Stimulated activated CD8-positive, alpha-beta memory T cell treated with anti-CD3 and anti-CD28 coated beads, Interleukin-2, amount 100 ng/mL, for 48 hours (primary cell): ENCODE measurements at places on chromosomes 5 and 9.

DNA sequence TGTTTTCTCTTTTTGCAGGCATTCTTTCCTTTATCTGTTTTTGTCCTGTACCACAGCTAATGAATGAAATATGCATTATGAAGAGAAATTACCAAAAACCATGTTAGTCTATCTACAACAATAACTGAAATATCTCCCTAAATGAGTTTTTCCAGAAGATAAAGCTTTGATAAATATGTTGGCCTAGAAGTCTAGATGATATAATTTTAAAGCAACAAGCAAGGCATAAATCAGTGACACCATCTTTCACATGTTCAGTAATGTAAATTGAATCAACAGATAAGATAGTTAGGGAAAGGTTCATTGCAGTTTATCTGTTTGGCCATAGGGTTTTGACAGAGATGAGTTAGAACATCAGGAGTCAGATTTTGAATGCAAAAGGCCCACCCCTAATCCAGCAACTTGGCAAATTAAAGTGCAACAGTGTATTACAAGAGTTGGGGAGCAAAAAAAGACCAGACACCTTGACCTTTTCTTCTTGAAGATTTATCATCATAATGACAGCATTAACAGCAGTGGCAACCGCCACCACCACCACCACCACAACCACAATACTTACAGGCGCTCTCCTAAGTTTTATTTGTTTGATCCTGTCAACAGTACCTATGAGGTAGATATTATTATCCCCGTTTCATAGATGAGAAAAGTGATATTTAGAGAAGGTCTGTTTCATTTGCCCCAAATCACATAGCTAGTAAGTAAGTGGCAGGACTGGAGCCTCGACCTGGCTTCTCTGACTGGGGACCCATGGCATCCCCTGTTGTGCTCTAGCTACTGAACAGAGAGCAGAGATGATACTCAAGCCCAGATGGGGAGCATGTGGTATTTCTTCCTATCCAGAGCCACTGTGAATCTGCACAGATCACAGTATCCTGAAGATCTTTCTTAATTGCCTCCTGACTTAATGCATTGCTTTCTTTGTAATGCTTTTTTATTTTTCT, 122.8 kb upstream of the DHFR start:
- DNase-seq: no peak

DNA sequence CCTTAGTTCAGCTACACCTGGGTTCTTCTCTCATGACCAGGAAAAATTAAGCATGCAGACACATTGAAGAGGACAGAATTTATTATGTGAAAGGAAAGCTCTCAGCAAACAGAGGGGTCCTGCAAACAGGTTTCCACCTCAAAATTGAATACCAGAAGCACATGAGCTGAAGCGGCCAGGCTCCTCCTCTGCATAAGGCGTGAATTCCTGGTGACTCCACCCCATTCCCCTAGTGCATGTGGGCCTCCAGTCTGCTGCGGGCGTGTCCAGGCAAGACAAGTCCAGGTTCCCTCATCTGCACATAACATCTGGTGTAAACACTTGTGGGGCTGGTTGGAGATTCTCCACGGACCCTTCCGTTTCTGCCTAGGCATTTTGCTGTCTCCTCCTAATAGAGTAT, 1156.4 kb downstream of the FOXD4L5 start:
- no peak for DNase-seq

GRCh38 chr9:121743441-121744001, 92.1 kb downstream of the DAB2IP start:
- no peak for DNase-seq

- no peak for DNase-seq
Observed at GRCh38 chr5:148913985-148914431, 87.6 kb downstream of the ADRB2 start.

- DNase-seq: no peak
Observed at GRCh38 chr5:16687898-16688297, 71.1 kb upstream of the RETREG1 start.

DNA sequence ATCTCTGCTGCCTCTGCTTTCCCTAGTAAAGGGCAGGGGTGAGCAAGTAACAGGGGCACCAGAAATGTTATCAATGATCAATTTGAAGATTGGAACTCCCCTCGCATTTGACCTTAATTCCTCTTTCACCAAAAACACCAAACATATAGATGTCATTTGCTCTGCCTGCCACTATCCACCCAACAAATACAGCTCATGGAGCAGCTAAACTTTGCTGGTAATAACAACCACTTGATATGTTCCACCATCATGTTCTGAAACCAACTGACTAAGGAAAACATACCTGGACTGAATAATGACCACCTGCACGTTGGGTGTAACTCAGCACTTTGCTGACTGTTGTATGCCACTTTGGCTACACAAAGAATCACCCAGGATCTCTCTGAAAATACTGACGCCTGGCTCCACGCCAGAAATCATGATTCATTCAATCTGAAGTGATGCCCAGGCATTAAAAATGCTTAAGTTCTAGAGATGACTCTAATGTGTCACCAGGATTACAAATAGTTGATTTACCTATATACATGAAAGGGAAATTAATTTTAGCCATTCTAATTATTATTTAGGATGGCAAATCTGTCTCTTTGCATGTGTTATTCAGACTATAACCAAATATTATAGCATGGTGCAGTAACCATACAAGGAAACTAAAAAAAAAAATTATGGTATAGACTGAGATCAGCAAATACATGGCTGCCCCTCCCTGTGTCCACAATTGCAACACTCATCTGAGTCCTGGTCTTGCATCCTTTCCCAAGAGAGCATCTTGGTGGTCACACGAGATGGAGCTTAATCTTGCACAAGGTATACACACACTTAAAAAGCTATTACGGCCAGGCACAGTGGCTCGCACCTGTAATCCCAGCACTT, 43.1 kb upstream of the TTC39B start:
- DNase-seq: no peak

DNA sequence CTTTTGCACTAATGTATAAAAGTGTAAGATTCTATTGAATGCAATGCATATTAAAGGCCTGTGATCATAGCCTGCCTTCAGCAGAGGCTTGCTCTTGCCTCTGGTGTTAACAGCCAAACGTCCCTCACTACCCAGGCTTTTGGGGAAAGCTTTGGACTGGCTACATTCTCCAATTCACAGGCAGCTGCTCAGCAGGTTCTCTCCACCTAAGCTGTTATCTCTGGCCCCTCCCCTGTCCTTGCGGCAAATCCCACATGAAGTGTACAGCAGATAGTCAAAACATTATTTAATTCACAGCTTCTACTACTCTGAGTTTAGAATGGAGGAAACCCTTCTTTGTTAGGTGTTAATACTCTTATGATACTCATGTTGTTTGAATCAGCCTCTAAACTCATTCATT, 45.9 kb upstream of the GADD45G start:
- no peak for DNase-seq

DNA sequence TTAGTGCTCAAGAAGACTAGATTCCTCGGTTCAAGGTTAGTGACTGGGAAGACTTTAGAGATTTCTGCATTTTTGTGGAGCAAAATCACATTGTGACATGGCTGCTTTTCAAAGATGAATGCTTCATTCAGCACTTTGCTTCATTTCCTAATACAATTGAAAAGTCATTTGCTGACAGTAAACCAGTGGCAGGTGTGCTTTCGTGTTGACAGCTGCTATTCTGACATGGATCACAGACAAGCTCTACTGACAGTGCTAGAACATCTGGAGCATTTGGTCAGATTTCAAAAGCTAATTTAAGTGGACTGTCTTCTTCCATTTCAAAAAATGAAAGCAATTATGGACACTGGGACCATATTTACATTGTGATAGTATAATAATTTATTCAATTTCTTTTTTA, 1060.1 kb downstream of the PTPRD start:
- DNase-seq: no peak

GRCh38 chr5:135565266-135565665, 13.5 kb downstream of the CXCL14 start:
- no peak for DNase-seq

- DNase-seq: no peak
Observed at GRCh38 chr9:19255112-19255511, 24.6 kb downstream of the DENND4C start.
